ENCODE measurements at places on chromosomes 3 and 15. TPM values are rescaled to one million over a fixed set of nuclear protein-coding genes. Genes with fewer than 3 reads are reported as not detected.

Gene ADCY5
- total RNA-seq = not detected

DNA sequence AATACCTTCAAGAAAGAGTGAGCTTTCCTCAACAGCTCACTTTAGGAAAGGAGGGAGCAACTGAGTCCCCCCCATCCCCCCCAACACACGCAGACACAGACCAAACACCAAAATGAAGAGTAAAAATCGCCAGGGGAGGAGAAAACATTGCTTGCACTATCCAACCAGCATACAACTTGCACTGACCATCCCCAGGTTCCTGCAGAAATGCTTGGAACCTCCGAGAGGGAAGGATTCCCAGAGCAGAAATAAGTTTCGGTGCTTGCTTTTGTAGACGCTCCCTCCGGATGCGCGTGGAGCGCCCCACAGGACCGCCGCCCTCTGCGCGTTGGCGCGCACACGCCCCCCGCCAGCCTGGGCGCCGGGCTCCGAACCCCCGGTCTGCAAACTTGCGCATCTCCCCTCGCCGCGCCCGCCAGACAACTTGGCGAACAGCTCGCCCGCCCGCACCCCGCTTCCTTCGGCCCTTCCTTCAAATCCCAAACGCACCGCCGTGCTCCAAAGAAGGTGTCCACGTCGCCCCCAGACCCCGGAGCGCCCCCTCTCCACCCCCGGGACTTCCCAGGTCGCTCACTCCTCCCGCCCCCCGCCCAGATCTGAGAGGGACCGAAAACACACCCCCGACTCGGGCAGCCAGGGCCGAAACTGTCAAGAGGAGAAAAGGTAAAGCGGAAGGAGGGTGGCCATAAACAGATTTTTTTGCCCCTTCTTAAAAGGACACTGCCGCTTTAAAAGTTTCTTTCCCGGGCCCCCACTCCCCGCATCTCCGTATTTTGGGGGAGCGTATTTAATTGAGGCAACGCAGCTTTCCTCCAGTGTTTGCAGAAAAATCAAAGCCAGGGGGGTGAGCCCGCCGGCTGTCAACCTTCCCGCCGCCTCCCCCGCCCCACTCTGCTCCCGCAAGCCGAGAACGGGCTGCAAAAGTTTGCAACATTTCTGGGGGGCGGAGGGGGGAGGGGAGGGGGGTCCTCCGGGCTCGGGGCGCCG lies 859 bp downstream of the RORA start:
- H3K27me3 ChIP-seq = peaks cover 87% of the 10 kb centered on the region
- peaks cover 8% of the 10 kb centered on the region for H3K4me1 ChIP-seq
- peak overlapping the region; percentile 84 for H3K4me3 ChIP-seq
- DNase-seq = no peak
- H3K27ac ChIP-seq = no peak overlapping the region

- H3K4me3 ChIP-seq = peak overlapping the region; percentile 99
- H3K4me1 ChIP-seq = peaks cover 86% of the 10 kb centered on the region
- no peak for DNase-seq
Measured at GRCh38 chr15:88624156-88624970, 3.2 kb downstream of the AEN start.

DNA sequence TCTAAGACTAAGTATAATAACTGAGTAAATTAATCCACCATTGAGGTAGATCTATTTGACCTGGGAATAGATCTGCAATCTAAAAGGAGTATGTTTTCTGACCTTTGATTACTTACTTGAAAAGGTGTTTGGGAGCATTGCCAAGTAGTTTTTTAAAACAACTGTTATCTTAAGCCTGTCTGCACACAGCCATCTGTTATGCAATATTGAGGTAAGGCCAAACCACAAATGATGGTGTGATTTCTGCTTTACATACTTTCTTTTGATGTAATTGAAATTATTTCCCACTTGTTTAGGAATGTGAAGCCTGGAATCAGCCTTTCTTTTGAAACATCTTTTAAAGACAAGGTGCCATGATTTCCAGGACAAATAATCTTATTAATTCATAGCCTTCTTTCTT lies 274.0 kb downstream of the BBX start:
- no peak overlapping the region for H3K27ac ChIP-seq
- peaks cover 7% of the 10 kb centered on the region for H3K36me3 ChIP-seq
- no peak for DNase-seq
- no peaks in the 10 kb centered on the region for H3K27me3 ChIP-seq
- H3K4me1 ChIP-seq = no peaks in the 10 kb centered on the region
- H3K4me3 ChIP-seq = no peak overlapping the region

DNA sequence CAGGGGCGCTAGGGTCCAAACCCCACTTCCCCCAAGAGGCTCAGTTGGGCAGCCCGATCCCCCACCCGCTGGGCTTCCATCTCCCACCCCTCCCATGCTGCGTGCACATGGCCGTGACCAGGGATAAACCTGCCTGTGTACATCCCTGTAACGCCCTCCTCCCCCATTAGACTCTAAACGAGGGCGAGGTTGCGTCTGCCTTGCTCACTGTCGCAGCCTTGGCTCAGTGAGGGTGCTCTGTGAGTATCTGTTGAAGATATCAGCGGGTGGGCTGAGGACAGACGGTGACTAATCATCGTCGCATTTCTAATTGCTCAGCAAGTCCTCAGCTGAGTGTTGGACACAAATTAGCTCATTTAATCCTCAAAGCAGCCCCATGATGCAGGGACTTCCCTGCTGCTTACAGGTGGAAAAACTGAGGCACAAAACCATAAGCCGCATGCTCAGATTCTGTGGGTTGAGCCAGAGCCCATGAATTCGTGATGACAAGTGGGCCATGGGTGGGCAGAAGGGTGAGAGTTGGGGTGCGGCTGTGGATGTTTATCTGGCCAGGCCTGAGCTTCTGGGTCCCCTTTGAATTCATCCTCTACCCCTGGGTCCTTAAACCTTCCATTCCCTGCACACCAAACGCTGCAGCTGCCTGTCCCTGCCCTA lies 26.0 kb downstream of the FBLN2 start:
- peak; percentile 13 for DNase-seq
- no peak overlapping the region for H3K27ac ChIP-seq
- H3K4me1 ChIP-seq = peaks cover 16% of the 10 kb centered on the region

GRCh38 chr3:130379274-130379673 lies 33.8 kb downstream of the COL6A5 start:
- peaks cover 14% of the 10 kb centered on the region for H3K27me3 ChIP-seq
- H3K36me3 ChIP-seq = no peaks in the 10 kb centered on the region
- no peak overlapping the region for H3K4me3 ChIP-seq
- no peak for DNase-seq
- H3K27ac ChIP-seq = no peak overlapping the region

Gene VEPH1
- not detected for total RNA-seq

DNA sequence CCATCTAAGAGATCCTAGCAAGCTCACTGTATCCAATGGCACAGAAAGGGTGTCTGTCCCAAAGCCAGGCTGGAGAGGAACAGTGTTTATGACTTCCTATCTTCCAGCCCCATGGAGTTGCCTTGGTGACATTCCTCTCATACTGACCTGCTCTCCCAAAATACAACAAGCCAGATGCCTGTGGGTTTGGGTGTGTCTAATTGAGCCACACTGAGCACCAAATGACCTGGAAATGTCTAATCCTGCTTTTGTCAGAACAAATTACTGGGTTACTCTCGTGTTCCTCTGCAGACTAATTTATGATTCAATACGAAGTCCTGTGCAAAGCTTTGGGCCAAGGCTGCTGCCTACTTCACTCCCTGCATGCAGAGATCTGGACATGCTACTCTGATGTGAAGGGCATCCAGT lies 98.1 kb upstream of the STRIT1 start:
- H3K4me1 ChIP-seq = no peaks in the 10 kb centered on the region
- H3K4me3 ChIP-seq = no peak overlapping the region
- DNase-seq = no peak
- H3K27me3 ChIP-seq = no peaks in the 10 kb centered on the region
- no peaks in the 10 kb centered on the region for H3K36me3 ChIP-seq

GRCh38 chr3:111080413-111080812 lies 8.8 kb downstream of the NECTIN3 start:
- no peak overlapping the region for H3K27ac ChIP-seq
- no peaks in the 10 kb centered on the region for H3K4me1 ChIP-seq
